ENCODE measurements at places on chromosomes 3 and 15.

DNA sequence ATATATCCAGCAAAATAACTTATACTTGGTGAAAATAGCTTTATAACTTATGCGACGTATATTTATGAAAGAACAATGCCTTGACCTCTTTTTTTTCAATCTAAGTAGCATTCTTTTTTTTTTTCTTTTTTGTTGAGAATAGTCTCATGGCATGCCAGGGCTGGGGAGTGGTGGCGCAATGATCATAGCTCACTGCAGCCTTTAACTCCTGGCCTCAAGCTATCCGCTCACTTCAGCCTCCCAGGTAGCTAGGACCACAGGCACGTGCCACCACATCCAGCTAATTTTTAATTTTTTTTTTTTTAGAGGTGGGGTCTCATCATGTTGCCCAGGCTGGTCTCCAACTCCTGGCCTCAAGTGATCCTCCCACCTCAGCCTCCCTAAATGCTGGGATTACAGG is 43.5 kb downstream of the RAB8B start:
- DNase-seq: peak; percentile 42

DNA sequence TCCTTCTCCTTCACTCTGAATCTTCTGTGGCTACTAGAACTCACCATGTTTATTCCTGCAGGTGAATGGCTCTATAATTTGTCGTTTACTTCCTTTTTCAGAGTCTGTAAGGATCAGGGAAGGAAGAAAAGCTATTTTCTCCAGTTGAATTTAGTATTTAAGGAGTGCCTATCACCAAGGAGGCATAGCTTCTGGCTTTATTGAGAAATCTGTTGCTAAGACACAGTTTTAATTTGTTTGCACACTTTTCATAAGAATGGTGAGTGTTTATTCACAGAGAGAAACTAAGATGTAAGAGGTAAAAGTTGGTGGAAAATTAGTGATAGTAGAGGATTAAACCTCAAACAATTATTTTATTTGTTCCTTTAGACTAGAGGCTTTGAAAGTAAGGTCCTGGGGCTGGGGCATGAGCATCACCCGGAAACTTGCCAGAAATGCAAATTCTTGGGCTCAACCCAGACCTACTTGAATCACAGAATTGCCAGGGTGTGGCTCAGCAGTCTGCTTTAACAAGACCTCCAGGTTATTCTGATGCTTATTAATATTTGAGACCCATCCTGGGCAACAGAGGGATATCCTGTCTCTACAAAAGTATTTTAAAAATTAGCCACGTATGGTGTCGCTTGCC is 461.3 kb downstream of the AGBL1 start:
- no peak for DNase-seq

DNA sequence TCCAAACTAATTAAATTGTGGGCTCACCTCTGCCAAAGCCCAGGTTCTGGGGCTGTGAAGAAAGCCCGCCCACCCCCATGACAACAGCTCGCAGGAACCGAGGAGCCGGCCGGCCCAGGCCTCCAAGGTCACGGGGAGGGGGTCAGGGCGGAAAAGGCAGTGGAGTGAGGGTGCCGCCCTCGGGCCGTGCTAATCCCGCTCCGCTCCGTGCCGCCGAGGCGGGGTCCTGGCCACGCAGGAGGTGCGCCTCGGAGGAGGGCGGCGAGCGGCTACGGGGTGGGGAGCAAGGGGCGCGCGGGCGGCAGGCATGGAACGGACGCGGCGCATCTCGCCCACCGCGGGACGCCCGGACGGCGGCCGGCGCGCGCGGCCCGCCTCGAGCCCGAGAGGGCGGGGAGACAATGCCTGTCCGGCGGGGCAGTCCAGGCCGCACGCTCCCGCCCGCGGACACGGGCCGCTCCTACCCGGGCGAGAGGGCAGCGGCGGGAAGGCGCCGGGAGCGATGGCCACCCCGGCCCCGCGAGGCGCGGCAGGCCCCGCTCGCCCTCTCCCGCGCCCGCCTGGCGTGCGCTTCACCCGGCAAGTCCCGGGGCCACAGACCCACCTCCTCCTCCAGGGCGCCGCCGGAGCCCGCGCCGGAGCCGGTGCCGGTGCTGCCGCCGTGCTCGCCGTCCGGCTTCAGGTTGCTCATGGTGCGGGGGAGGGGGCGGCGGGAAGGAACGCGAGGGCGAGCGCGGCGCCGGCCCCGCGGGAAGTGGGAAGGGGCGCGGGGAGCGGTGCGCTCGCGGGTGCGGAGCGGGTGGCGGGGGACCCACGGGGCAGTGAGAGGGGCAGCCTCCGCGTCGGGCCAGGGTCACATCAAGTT is 528 bp downstream of the RBPMS2 start:
- peak; percentile 27 for DNase-seq

DNA sequence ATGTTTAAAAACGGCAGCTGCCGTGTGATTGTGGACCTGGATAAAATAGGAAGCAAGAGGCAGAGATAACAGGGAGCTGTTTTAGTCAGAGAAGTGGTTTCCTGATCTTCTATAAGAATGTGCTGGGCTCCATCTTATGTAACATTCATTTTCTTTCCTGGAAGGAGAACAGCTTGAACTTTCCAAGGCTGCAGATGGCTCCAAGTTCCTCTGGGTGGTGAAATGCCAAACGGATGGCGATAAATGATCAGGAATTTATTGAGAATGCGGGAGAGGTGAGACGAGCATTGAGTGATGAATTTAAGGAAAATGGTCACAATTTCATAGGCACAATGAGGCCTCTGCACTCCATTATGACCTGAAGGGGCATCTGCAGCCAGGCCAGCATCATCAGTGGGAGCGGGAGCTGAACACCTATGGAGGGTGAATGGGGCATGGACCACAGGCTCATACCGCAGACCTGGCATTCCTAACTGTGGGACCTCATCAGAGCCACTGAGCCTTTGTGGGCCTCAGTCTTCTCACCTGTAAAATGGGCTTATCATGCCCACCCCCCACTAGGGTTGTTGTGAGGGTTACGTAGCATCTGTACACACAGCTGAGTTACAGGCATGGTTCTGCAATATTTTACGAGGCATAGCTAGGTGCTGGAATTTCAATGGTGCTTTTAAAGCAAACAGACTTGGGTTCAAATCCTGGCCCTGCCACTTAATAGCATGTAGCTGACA is 17.1 kb downstream of the MGLL start:
- DNase-seq: no peak

GRCh38 chr15:65969865-65970816 is 100.8 kb downstream of the RAB11A start:
- DNase-seq: no peak

GRCh38 chr3:48685603-48686511 is at the start of gene NCKIPSD:
Gene NCKIPSD (minus strand): TSS chr3:48685915. CDS start chr3:48685807, 108 bp downstream.
- DNase-seq: peak; percentile 80

DNA sequence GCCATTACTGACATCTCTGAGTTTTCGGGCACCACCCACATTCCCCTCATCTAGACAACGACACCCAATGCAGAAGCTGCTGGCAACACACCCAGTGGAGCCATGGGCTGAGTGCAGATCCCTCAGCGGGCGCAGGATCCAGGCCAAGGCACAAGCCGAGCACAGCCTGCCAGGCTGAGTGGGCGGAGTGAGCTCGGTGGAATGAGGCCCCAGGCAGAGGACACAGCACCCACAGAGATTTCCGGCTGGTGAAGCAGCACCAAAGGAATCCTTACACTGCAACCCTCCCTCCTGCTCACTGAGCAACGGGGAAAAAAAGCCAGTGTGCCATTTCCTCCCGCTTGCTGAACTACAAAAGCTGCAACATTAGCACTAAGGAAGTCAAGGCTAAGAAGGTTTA is 34.3 kb downstream of the ZMAT3 start:
- peak; percentile 99 for DNase-seq

DNA sequence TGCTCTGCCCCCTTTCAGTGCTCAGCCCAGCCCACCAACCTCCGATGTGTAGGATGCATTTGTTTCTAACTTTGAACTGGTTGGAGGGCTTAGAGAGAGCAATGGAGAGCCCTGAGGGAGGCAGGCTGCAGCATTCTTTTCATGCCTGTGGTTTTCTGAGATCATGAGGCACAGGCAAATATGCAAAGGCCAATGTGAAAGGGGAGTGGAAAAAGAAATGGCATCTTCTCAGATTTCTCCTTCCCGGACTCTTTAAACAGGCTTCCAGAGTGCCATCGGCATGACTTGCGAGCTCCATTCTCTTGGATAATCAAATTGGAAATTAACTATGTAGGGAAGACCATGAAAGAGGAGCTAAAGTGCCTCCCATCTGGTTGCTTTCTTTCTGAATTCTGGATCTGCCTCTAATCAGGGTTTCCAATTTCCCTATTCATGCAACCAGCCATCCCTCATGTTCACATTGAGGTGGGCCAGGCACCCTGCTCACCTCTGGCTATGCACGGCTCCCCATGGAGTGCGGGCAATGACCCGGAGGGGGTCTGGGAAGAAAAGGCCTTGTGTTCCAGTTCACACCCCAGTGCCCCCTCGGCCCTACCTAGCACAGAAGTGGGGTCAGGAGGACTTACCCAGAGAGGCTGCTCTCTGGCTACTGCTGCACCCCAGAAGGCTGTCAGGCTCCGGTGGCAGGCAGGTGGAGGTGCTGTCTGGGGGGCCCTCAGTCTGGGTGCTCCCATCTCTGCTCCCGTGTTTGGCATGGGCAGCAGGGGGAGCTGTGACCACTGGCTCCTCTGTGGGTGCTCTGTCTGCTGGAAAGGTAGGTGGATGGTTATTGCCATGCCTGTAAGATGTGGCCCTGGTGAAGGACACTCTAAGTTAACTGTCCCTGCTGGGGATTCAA is 16.1 kb downstream of the AMOTL2 start:
- peak; percentile 100 for DNase-seq

DNA sequence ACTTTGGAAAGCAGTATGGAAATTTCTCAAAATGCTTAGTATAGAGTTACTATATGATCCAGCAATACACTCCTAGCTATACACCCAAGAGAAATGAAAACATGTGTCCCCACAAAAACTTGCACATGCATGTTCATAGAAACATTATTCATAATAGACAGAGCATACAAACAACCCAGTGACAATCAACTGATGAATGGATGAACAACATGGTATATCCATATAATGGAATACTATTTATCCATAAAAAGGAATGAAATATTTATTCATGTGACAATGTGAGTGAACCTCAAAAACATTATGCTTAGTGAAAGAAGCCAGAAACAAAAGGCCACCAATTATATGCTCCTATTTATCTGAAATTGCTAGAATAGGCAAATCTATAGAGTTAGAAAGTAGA is 6.7 kb downstream of the MYH15 start:
- no peak for DNase-seq

DNA sequence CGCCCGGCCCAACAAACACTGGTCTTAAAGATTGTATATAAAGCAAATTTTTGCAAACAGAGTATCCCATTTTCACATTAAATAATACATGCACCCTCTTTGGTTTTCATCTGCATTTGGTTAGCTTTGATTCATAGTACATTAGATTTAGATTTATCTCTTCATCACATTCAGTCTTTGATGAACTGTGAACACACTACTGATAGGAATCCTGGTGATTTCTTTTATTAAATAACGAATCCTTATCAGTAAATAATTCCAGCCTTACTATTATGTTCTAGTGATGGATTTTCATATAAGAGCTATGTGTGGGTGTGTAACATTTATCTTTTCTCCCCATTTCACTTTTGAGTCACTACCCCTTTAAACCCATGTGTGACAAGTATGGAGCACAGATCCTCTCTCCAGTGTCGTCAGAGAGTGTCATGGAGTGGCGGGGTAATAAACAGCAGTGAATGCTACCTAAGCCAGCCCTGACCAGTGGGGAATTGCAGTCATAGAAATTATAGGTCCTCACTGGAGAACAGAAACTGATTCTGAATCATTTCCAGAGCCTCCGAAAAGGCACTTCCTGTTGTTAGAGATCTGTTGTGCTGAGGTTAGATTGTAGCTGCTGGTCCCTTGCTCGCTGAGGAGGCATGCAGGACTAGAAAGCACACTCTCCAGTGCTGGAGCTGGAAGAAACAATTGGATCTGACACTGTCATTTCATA is 22.0 kb downstream of the SLC7A14 start:
- peak; percentile 66 for DNase-seq

- no peak for DNase-seq
These were observed 7.5 kb downstream of the CDC25A start for GRCh38 chr3:48180531-48181253.

DNA sequence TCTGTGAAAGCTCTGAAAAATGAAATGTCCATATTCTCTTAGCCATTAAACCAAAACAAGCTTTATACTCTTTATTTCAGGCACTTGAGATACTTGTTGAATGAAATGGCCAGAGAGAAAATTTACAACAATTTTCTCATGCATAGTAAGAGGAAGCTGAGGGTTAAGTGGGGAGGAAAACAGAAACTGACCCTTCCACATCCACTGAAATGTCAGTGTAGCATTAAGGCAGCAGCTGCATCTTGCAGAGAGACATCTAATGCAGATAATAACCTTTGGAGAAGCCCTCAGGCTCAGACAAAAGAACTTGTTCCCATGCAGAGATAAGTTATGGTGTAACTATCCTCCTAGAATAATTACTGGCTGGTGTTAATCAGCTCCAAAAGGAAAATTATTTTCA is 34.0 kb downstream of the ZDHHC23 start:
- no peak for DNase-seq

- peak; percentile 15 for DNase-seq
These were observed 190.5 kb upstream of the NECTIN3 start for GRCh38 chr3:110881069-110881468.

DNA sequence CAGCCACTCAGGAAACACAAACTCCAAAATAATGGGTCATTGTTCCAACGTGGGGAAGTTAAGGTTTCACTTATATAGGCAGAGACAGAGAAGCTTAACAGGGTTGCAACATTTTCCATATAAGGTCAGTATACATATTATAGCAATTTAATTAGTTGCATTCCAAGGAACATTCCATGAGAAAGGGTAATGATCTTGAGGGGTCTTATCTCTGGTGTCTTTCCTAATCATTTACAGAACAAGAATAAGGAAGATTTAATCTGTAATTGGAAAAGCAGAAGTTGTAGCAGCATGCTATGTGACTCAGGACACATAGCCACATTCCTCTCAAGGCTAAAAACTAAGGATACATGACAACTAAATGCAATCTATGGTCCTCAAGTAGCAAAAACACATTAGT is 4.9 kb downstream of the MNS1 start:
- DNase-seq: peak; percentile 53

- DNase-seq: peak; percentile 57
These were observed at the start of gene MCTP2 for GRCh38 chr15:94230883-94231722. Gene MCTP2 (plus strand): TSS chr15:94231561. CDS start chr15:94298266, 66,705 bp downstream.

- DNase-seq: no peak
These were observed 40.2 kb upstream of the ZBTB20 start for GRCh38 chr3:115187149-115187757.

DNA sequence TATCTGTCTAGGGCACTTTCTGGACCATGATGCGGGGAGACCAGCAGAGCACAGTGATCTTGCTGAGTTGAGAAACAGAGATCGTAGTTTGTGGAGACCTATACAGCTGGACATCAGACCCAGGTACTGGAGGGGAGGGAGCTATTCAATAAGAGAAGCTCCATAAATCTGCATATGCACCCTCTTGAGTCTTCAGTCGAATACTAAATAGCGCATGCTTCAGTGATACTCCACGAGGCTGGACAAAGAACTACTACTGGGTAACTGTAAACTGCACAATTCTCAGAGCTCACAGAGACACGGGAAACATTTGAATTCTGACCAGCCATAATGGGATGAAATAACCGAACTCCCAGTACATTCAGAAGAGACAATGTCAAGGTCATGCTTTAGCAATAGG is 49.7 kb downstream of the MINAR1 start:
- DNase-seq: no peak

Data from EH (cell line).